T-helper 9 cell (primary cell): ENCODE measurements at places on chromosomes 3 and 15.

DNA sequence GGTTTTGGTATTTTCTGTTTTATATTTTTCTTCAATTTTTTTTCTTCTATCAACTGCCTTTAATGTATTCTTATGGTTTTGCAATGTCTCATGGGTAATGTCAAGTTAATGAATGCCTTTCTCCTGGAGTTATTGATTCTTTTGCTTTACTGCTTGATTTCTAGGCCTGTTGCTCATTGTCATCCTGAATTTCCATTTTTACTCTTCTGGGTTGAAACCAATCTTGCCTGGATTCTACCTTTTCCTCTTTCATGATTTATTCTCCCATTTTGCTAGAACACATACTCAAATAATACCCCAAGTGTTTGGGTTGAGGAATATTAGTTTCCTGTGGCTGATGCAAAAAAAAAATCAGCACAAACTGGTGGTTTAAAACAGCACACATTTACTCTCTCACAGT lies 315.2 kb upstream of the PDZRN3 start:
- no peak for DNase-seq

- no peak for DNase-seq
Measured at GRCh38 chr3:170814822-170815221, 55.2 kb downstream of the RPL22L1 start.

DNA sequence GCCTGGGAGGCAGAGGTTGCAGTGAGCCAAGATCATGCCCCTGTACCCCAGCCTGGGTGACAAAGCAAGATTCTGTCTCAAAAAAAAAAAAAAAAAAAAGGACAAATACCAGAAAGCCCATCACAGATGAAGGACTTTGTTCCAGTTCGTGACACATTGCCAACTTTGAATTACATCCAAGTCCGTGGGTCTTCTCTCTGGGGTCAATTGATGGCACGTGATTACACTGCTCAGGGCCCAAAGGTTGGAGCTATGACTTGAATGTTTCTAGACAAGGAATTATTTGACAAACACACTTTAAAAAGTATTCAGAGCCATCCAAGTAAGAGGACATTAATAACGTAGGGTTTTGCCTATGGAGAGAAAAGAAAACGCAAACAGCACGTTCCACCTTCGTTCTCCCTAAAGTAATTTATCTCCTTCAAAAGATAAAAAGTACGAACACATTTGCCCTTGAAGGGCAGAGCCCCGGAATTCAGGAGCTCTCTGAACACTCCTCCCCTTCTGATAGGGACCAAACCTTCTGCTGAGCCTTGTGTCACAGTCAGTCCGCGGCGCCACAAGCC lies 31.3 kb upstream of the ST3GAL6 start:
- DNase-seq, result no peak

GRCh38 chr15:101183931-101184305 lies 67.9 kb downstream of the CHSY1 start:
- DNase-seq, result no peak

DNA sequence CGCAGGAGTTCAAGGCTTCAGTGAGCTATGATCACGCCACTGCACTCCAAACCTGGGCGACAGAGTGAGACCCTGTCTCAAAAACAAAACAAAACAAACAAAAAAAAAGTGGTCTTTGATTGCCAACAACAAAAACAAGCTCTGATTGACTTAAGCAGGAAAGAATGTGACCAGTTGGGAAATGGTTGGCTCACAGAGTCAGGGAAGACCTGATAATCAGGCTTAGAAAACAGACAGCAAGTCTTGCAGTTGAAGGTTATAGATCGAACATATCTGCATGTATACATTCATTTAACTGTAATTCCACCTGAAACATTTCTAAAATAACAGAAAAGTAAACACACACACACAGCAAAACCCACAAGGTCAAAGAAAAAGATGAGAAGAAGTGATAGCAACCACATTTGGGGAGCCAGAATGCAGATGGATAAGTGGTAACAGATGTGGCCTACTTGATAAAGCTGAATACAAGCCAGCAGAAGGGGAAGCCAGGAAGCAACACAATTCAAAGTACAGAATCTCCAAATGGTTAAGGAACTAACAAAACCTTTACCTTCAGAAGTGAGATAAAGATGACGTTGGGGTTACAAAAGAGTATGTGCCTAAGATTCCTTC lies 699.9 kb upstream of the ZNF385D start:
- DNase-seq, result no peak

DNA sequence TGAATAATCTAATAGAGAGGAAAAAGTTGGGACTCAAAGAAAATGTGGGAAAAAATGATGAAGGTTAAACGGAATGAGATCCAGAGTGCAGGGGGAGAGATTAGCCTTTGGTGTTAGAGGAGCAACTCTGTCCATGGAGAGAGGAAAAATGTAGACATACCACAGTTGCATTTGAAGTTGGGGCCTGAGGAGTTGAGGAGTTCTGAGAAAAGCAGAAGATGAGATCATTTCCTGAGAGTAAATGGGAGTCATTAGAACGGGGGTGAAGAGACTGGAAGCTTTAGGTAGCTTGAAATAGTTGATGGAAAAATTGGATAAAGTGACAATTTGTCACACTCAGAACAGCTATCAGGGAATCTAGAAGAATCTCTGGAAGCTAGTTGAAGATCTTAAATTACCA lies 7.3 kb downstream of the CCR5AS start:
- no peak for DNase-seq
